ENCODE measurements at places on chromosomes 7 and 10.

GRCh38 chr10:19014498-19014897 is 34.1 kb upstream of the MALRD1 start:
- DNase-seq = peak; percentile 46

DNA sequence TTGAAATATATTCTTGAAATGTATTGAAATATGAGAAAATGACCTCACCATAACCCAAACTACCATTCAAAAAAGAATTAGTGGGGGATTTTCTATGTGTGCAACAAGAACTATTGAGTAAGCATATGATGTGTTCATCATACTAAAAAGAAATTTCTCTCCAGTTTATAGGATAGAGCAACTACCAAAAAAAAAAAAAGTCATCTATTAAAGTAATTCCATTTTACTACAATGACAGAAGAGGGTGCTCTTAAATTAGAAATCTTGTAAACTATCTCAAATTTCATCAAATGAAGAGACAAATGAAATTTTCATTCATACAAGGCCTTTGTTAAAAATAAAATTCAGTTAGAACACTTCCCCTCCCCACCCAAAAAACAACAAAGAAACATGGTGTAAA is 195.4 kb upstream of the PLXDC2 start:
- no peak for DNase-seq

GRCh38 chr10:79459243-79459642 is 13.8 kb upstream of the ZCCHC24 start:
- DNase-seq = no peak

DNA sequence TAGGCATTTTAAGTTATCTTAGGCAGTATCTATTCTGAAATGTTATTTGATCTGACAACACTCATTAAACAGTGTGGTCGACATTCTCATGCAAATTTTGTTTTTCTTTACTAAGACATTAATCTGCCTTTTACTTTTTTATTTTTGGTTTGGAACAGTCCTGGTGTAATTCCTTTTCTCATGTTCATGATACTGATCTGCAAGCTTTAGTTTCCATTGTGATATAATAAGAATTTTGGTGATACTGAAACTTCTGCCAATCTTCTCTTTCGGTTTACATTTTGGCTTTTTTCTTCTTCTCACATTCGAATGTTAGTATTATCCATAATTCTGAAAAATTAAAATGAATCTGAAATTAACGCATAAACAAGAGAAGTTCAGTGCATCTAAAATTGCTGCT is 281.9 kb upstream of the MTPN start:
- no peak for DNase-seq

- DNase-seq = no peak
Measured at GRCh38 chr7:11507929-11508328, 324.1 kb downstream of the THSD7A start.

GRCh38 chr7:47087866-47088265 is 494.0 kb downstream of the TNS3 start:
- DNase-seq = peak; percentile 19

Measured in fibroblast of skin of scalp (primary cell).